ENCODE measurements at places on chromosomes 5 and 9.

GRCh38 chr9:122954253-122954691 is 13.5 kb downstream of the RABGAP1 start:
- DNase-seq = no peak

DNA sequence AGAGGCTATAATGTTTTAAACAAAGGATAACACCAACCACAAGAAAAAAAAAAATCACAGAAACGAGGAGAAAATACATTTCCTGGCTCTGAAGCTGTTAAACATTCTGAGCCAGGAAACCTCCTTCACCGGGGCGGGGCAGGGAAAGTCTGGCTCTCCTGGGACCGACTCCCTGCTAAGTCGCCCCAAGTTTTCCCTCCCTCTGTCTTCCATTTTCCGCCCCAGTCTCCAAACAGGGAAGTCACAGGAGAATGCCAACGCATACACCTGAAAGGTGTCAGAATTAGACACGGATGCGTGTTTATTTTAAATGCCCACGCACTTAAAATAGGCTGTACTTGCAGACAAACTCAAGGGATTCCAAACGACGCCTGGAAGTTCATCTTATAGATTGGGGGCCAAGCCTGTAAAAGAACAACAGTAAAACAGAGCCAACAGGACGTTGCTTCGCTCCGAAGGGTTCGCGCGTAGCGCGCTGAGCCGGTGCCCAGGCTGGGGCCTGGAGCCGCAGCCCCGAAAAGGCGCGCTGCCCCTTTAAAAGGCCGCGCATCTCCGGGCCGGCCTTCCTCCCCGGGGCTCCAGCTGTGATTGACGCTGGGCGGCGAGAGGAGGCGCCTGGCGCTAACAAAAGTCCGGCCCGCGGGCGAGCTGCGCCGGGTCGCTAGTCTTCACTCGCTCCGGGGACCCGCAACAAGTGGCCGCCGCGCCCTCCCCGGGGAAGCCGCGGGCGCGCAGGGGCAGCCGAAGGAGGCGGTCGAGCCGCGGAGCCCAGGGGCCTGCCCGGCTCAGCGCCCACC is at the start of gene FBXL7:
Gene FBXL7, plus strand, starts transcription at position 653 of the 797 bp plus-strand sequence.
- no peak for DNase-seq

GRCh38 chr9:133121915-133122550 is 993 bp upstream of the RALGDS start:
- no peak for DNase-seq

- DNase-seq = no peak
Observed at GRCh38 chr5:134994560-134995156, 27.0 kb downstream of the CATSPER3 start.
